ENCODE measurements at places on chromosomes 2 and 18.

GRCh38 chr2:196336207-196336606 lies 164.8 kb upstream of the STK17B start:
- DNase-seq, result no peak

GRCh38 chr2:27771202-27771547 lies 344 bp upstream of the MRPL33 start:
- no peak for DNase-seq

DNA sequence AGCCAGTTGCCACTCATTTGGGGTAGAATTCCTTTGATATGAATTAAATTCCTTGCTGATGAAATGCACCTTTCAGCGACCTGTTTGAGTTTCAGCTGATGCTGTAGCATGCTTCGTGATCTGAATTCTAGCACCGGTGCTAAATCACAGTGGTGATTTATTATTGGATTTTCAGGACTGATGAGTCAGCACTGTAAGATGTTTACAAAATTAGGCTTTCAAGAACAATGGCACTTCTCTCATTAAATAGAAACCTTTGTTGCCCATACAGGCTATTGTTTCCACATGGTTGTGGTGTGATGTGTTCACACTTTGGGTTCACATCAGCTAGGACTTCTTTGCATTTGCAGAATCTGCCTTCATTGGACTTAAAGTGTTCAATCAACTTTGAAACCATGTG lies 687.7 kb downstream of the ARHGAP15 start:
- no peak for DNase-seq

GRCh38 chr18:61635901-61636528 lies 256.8 kb downstream of the RNF152 start:
- DNase-seq, result peak; percentile 59

DNA sequence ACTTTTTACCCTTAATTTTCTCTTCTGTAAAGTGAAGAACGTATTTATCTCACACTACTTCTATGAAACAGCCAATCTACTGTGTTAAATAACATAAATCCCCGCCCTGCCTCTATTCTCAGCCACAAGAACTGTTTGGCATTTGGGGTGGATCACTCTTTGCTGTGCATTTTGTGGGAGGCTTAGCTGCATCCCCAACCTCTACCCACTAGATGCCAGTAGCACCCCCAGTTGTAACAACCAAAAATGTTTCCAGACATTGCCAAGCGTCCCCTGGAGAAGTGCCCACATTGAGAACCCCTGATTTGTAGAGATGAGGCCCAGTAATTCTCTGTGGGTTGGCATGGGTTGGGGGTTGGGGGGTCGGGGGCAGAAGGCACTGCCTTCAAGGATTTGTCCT lies 94.7 kb upstream of the BOD1L2 start:
- DNase-seq, result no peak

DNA sequence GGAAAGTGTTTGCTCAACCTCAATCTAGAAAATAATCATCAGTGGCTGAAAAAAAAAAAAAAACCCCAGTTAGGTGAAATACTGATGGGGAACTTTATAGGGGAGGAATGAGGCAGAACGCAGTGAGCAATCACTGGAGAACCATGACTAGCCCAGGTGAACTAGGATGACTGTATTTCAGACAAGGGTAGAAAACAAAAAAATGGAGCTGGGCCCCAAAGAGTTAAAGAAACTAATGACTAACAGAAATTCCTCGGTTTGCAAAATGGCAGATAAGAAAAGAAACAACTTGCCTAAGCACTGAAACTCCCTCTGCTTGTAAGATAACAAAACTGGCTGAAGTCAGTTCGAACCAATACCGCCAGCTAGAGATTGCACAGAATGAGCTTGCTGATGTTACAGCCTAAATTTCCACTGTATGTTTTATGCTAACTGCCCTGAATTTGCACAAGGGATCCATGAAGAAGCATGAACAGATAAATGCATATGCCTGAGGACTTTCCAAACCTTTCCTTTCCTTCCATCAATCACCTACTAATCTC lies 245.9 kb downstream of the METTL4 start:
- no peak for DNase-seq

DNA sequence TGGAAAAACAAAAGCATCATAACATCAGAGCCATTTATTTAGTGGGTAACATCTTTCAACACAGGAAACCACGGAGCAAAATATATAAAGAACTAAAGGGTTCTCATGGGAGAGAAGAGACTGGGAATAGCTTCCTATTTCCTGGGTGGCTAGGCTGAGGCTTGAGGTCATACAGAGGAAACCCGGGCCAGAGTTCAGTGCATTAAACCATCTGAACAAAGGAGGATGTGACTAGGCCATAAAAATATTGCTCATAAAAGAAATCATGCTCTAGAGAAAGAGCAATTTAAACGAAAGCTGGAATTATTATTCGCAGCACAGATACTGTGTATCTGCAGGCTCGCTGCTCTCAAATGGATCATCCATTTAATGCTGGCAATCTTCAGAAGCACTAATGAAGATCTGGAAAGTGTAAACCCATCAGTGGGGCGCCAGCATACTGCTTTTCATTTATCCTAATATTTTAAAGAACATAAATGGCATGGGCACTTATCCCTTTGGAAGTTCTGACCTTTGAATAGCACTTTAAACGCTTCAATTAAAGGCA lies 83.3 kb downstream of the GALNT14 start:
- DNase-seq, result no peak

DNA sequence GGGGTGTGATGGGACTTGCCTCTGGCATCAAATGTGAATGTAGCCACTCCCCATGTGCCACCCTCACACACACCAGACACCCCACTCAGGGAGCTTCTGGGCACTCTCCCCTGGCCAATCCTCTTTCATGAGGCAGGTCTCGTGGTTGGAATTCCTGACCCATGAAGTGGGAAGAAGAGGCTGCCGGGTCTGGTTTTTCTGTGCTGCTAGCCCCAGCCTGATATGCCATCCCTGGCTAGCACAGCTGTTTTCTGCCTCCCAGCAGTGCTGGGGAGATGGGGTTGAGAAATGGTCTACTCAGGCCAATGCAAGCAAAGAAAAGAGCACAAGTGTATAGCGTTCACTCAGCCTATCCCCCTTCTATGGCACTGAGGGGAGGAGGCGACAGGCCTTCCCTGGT lies 1.2 kb upstream of the C2orf72 start:
- DNase-seq, result no peak

DNA sequence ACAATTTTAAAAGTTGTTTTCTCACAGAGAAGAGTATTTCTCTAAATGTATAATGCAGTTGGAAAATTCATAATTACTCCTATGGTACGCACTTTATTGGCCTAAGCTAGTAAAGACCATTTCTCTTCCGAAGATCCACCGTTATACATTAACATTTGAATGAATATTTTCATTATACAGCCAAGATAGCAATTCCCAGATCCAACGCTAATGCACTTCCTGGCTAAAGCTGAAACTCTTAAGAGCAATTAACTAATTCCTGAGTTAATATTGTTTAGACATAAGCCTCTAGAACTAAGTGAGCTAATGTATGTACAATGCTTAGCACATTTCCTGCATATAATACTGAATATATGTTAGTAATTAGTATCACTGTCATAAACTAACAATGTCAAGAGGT lies 56.2 kb downstream of the PDK1 start:
- no peak for DNase-seq

GRCh38 chr2:6957910-6958615 lies 40.9 kb downstream of the RNF144A start:
- DNase-seq, result no peak

DNA sequence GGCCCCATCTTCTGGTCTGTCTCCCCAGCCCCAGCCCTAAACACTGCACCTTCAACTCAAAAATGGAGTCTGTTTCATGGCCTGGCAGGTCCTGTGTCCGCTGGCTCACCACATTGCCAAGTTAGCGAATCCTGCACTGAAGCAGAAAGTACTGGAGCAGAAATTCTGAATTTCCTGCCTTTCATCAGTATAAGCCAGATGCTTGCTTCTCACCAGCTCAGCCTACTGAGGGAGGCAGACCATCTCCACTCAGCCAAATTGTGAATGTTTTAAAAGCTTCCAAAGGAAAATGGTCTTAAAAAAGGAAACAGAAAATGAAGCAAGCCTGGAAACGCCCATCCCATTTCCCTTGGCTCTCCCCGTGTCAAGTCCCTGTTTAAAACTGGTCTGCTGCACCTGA lies 157.8 kb downstream of the C1D start:
- no peak for DNase-seq

DNA sequence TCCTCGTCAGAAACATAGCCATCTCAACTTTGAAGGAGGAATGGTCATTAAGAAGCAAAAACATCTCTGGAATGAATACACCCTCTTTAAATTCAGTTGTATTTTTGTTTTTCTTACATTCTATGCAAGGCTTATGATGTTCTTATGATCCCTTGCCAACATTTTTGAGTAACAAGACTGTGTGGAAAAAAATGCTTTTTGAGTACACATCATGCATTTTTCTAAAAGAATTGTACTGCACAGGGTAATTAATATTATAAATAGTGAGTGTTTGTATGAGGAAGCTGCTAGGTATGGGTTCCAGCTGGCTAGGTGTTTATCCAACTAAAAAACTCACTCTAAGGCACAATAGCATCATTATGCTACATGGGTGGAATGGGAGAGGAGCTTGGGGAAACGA lies 59.0 kb upstream of the SPATS2L start:
- DNase-seq, result no peak

DNA sequence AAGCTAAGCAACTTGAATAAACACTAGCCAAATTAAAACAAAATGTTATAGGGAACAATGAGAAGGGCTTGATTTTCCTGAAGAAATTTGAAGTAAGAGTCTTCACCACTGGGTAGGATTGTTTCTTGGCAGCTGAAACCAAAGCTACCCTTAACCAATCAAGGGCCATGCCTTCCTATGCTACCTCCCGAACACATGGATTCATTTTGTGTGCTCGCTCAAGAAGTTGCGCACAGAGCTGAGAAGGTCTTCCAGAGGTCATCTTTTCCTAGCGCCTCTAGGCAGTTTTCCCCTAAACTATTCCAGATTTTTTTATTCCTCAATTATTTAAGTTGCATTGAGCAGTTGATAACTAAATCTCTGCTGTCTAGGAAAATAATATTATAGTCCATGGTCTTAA lies 264.6 kb downstream of the RBM43 start:
- no peak for DNase-seq

DNA sequence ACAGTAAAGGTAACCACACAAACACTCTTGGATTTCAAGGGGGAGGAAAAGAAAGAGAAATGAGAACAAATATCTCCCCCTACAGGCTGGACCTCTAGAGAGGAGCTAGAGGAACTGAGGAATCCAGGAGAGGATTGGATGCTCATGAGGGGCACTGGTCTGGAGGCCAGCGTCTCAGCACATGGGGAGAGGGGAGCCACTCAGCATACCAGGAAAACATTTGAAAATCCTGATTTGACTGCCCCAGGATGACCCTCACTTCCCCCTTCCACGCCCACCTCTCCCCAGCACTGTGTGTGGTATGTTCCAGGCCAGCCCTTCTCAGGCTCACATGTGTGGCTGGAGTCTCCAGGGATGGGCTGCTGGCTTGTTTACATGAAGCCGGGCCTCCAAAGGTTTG lies 396.8 kb upstream of the ID2 start:
- DNase-seq, result no peak

- no peak for DNase-seq
Measured at GRCh38 chr2:152427902-152428301, 92.9 kb downstream of the FMNL2 start.

GRCh38 chr2:186348200-186348599 lies 137.9 kb upstream of the ZC3H15 start:
- no peak for DNase-seq

DNA sequence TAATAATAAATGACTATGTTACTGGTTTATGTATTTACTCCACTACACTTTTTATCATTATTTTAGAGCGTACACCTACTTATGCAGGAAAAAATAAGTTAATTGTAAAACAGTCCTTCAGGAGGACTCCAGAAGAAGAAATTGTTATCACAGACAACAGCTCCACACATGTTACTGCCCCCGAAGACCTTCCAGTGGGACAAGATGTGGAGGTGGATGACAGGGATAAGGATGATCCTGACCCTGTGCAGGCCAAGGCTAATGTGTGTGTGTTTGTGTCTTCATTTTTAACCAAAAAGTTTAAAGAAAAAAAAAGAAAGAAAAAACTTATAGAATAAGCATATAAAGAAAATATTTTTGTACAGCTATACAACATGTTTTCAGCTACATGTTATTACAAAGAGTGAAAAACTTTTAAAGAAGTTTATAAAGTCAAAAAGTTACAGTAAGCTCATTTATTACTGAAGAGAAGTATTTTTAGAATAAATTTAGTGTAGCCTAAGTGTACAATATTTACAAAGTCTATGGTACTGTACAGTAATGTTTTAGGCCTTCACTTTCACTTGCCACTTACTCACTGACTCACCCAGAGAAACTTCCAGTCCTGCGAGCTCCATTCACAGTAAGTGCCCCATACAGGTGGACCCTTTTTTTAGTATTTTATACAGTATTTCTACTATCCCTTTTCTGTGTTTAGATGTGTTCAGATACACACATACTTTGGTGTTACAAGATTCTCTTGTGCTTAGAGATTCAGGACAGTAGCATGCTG lies 7.5 kb downstream of the TGFBRAP1 start:
- DNase-seq, result no peak

DNA sequence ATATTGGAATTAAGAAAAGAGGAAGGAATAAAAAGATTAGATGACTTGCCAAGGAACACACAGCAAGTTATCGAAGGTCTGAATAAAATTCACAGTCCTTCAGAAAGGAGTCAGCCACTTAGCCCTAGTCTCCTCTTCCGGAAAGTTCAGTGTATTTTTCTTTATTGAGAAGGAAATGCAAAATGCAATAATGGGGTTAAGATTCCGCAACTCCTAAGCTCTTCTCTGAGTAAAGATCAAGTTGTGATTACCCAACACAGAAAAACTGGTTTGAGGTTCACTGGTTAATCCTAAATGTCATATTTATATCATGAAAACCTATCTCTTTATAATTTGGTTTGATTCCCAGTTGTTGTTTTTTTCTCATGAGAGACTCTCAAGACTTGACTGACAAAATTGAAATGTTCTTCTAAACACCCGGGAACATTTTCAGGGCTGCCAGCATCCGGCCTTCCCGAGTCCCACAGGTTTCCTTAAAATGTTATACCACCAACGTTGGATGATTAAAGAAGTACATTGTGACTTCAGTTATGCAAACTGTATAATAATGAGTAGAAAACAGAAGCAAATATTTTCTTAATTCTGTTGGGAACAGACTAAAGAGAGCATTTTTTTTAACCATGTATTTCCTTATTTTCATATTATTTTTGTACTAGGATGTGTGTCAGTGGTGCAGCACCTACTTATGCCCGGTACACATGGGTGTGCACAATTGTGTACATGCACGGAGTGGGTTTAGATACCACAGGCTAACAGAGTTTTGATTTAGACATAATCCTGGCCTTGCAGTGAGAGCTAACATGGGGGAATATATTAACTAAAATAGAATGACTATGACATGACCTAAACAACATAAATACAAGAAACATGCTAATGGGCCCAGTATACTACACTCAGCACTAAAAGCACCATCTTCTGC lies 100.2 kb downstream of the STK39 start:
- DNase-seq, result no peak

DNA sequence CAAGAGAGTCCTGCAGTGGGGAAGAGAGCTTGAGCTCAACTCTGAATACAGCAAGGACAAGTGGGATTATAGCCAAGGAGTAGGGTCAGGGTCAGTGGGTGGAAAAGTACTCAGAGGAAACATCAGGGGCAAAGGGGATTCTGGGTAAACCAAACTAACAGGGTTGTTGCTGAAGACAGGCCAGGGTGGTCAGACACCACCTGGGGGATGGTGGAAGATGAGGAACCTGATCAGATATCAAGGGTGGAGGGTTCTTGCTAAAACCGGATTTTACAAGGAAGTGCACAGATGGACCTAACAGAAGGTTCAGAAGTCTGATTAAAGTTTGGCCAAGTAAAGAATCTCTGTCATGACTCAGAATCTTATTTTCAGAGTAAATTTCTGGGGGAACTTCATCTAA lies 16.5 kb downstream of the OSBPL1A start:
- DNase-seq, result no peak
